C1 segment of cervical spinal cord (tissue), 14 donors: ENCODE measurements at places on chromosomes 11 and 22.

DNA sequence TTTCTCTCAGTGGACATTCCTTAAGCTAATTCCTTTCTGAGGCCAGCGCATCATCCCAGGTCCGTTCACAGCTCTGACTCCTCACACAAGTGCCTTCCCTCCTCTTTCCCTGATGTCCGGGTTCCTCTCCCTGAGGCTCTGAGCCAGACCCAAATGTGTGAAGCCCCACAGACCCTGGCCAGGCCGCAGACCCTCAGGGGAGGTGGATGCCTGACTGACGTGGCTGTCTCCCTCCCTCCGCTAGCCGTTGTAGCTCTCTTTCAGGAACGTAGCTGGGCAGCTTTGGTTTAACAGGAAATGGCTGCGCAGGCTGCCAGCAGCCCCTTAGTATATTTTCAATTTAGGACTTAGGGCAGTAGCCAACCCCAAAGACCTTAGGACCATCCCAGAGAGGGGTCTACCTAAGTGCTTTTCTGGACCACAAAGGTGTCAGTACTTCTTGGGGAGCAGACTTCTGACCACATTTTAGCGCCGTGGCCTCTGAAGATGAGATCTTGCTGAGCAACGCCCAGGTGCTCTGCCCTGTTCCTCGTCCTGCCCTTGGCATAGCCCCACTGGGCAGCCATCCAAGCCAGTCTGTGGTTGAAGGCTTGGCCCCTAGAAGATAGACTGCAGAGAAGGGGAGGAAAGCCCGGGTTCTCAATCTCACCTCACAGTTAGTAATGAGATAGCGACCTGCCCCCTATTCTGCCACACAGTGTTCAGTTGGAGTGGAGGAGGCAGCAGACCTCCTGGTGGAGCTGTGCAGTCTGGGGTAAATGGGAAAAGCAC, 27.0 kb downstream of the MYBPC3 start:
- no peak for DNase-seq

DNA sequence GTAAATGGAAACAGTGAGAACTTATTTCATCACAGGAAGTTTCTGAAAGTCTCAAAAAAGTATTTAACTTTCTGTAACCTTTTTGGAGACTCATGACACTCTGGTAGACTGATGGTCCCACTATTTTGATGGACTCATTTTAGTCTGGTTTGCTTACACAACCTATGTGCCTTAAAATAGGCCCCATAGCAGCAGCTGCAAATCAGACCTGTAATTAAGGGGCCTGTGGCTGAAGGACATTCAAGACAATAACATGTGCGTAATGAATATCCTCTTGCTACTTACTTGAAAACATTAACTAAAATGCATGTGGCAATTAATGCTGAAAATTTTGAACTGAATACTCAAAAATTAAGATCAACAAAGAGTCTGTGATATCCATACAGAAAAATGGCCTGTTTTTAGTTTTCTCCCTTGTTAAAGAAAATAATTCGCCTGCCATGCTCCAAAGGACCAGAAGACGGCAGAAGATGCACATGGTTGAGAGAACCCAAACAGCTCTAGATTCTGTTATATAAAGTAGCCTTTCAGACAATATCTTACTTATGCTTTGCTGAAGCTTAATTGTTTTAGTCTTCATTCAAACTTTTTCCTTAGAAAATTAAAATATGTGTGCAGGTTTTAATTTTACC, 568.5 kb downstream of the KCNA4 start:
- DNase-seq: no peak

GRCh38 chr11:118434553-118435289, 1.6 kb upstream of the KMT2A start:
- DNase-seq: peak; percentile 22

- DNase-seq: no peak
Measured at GRCh38 chr11:2808850-2809846, 76.4 kb downstream of the CDKN1C start.

DNA sequence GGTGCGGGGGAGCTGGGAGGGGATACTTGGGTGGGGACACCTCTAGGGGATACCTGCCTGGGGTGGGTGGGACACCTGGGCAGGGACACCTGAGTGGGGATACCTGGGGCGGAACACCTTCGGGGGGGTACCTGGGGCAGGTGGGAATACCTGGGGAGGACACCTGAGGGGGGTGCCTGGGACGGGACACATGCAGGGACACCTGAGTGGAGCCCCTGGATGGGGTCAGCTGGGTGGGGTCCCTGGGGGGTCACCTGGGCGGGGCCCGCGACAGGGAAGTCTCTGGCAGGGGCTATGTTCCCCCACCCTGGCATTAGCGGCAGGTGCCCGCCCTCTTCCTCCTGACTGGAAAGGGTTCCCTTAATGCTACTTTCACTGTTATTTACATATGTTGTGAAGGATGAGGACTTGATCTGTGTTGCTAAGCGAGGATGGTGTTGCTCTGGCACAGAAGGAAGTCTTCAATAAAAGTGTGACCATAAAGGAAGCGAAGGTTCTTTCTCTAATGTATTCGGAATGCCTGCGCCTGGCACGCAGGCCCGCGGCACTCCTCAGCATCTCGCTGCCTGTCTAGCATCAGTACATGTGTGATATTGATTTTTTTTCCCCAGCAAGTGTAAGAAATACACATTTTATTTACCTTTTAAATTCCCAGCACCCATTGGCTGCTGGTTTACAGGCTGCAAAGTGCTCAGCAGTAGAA, 801.7 kb downstream of the BRD1 start:
- no peak for DNase-seq

- no peak for DNase-seq
Measured at GRCh38 chr11:59188954-59189353, 17.0 kb downstream of the DTX4 start.

DNA sequence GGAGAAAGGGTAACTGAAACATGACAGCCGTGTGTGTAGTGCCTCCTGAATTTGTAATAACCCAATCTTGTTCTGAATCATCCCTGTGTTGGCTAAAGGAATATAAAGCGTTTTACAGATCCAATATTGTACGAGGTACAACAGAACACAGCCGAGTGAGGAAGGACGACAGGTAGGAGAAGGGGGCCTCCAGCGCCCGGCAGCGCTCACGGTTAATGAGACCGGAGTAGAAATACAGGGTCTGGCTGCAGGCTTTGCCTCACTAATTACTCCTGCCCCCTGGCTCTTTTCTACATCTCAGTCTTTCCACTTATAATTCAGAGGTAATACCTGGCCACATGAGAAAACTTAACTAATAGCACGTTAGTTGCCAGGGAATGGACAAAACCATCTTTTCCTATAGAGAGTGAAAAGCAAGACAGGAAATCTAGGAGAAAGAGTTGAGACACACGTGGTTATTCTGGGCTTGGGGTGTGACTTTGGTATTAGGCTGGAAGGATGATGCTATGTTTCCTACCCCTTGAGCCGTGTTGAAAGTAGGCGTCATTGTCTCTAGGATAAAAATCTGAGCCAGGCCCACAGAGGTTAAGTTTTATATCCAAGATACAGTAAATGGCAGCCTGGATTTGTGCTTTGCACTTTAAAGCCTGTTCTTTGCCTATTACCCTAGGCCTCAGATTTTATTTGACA, 54.1 kb downstream of the GRIK4 start:
- no peak for DNase-seq

DNA sequence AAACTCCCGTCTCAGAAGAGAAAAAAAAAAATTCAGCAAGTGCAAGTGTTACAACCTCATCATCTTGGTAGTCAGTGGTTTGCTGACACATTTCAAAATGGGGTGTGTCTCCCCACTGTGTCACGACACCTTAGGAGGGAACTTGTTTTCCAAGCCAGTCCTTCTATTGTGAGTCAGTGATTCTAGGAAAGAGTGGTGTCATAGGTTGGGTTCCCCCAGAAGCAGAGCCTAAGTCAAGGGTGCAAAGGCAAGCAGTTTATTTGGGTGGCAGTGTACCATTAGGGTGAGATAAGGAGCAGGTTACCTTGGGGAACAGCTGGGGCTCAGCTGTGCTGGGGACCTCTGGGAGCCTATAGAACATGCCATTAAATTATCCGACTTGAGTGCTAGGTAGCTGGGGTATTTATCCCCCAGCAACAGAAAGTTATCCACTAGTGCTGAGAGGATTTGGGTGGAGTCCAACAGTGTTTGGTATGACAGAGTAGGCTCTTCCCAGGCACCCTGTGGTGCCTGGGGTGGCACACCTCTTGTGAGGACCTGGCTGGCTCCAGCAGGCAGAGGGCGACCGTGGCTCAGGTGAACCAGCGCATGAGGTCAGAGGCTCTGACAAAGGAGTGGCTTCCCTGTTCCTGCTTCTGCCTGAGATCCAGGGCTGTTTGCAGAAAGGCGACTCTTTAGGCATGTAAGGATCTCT, 41.7 kb downstream of the KIAA1671 start:
- no peak for DNase-seq

DNA sequence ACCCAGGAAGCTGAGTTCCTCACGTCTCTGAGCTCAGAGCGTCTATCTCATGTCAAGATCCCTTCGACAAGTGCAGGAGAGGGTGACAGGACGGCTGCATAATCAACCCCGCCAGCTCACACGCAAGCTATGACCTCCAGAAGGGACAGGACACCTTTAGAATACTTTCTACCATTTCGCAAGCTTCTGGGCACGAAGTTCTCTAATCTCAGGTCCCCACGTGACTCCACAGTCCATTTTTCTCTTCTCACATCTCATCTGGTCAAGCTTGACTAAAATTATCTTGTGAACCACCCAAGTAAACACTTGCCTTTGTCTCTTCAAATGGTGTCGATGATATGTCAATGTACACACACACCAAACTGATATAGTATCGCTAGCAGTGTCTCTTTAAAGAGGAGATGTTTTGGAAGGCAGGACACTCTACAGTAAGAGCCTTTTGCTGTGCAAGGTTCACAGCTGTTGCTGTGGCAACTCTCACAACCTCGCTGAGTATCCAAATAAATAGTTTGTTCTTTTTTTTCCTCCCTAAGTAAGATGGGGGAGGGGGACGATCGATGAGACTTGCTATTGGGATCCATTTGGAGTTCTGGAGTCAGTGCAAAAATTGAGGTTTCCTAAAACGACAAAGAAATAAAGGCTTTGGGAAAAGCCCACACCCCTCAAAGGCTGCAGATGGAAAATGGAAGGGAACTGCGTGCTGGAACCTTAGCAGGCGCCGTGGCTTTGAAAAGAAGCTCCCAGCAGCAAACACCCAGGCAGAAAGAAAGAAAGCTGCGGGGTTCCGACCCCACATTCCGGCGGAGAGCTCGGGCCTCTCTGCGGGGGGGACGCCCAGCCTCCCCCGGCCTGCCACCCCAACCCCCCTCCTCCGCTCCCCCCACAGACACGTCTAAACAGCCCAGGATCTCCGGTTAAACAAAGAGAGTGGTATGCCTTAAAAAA, 215.4 kb upstream of the UBASH3B start:
- DNase-seq: no peak

- DNase-seq: no peak
Measured at GRCh38 chr11:123392844-123393243, 37.2 kb upstream of the GRAMD1B start.

DNA sequence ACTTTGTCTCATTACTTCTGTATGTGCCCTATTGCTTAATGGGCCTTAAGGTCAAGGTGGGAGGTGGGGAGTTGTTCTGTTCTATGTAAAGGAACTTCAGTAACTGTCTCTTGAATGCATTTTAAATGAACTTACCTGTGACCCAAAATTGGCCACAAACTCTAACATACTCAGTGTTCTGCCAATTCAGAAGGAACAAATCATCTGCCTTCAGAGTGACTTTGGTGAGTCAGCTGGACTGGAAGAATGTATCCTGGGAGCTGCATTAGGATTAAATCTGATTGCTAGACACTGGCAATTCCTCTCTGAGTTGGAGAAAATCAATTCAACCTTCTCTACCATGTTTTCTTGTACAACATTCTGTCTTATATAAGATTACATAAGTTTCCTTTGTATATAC, 1104.8 kb downstream of the DLG2 start:
- DNase-seq: no peak

DNA sequence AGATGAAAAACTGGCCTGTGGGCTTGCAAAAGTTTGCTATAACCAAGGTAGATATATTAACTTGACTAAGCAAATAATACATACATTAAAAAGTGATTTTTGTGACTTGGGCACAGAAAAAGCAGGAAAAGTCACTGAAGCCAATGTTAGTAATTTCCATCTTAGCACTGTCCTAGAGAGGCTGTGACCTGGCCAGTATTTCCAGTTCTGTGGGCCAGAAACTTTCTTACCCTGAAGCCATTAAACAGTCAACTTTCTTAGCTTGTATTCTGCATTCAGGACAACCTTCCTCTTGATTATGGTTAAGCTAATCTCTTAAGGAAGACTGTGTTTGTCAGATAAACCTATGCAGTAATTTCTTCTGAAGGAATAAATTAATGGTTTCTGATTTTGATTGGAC, 22.3 kb upstream of the SLC36A4 start:
- no peak for DNase-seq

GRCh38 chr11:91248199-91248807, 976.3 kb upstream of the FAT3 start:
- no peak for DNase-seq

DNA sequence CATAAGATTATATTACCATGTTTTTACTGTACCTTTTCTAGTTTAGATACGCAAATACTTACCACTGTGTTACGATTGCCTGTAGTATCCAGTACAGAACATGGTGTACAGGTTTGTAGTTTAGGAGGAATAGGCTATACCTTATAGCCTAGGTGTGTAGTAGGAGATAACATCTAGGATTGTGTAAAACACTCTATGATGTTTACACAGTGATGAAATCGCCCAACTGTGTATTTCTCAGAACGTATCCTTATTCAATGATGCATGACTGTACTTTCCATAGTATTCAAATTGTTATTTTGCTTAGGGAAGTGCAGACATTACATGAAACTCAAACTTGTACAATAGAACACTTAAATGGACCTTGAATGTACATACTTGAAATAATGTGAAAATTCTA, 188.1 kb upstream of the PDGFD start:
- no peak for DNase-seq
